Osteocyte (in vitro differentiated cells): ENCODE measurements at places on chromosomes 6 and 20. TPM values are rescaled to one million over a fixed set of nuclear protein-coding genes. Genes with fewer than 3 reads are reported as not detected.

DNA sequence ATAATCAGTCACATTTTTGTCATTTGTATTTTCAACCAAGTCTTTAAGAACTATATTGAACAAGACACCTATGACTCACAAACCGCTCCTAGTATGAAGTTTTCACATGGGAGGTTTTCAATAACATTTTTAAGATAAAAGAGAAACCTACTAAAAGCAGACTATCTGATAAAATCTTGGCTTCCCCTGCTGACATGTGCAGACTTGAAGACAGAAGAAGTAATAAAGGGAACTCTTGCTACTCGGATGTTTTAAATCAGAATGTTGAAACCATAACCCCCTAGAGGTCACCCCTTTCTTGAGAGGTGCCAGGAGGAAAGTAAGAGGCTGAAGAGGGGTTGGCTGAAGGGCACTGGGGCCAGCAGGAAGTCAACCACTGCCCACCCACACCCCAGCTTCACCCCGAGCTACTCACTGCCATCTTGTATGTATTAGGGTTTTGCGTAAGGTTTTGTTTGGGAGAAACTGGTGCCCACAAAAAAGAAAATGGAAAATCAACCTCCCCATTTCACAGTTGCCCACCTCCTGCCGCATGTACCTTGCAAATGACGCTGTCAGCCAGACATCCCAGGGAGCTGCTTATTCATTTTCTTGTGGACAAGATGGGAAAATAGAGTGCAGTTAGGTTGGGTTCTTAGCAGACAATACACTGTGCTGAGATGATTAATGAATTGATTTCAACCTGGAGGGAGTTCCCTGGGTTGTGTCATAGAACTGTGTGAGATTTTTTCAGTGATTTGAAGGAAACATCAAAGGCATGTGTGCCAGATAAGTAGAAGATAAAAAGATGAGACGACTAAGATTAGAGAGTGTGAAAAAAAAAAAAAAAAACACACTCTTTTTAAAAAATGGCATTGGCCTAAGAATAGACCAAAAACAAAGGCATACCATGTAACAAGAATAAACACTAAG lies 83.2 kb upstream of the TAB2 start:
- DNase-seq, result no peak
- H3K36me3 ChIP-seq, result peaks cover 2% of the 10 kb centered on the region
- H3K4me1 ChIP-seq, result peaks cover 51% of the 10 kb centered on the region
- no peaks in the 10 kb centered on the region for H3K27me3 ChIP-seq
- H3K27ac ChIP-seq, result peak overlapping the region; percentile 77

DNA sequence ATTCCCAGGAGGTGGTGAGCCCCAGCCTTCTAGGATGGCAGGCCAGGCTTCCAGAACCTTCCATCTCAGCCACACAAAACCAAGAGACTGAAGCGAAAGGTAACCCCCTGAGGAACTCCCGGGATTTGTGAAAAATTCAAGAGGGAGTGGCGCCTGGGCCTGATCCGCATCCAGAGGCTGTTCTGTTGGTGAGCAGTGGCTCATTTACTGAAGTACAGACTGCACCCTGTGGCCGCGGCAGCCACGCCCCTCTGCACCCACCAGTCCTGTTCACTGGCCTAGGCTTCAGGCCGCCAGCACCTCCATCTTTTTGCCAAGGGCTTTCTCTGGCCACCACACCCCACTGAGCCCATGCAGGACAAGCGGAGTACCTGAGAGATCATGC lies 79.1 kb upstream of the PTPN1 start:
- H3K4me1 ChIP-seq, result peaks cover 12% of the 10 kb centered on the region
- no peak overlapping the region for H3K4me3 ChIP-seq
- H3K27me3 ChIP-seq, result no peaks in the 10 kb centered on the region
- DNase-seq, result no peak

GRCh38 chr20:48215536-48215935 lies 430.3 kb upstream of the SULF2 start:
- no peaks in the 10 kb centered on the region for H3K4me1 ChIP-seq
- DNase-seq, result no peak
- no peaks in the 10 kb centered on the region for H3K36me3 ChIP-seq
- H3K27me3 ChIP-seq, result peaks cover 45% of the 10 kb centered on the region
- H3K27ac ChIP-seq, result no peak overlapping the region

DNA sequence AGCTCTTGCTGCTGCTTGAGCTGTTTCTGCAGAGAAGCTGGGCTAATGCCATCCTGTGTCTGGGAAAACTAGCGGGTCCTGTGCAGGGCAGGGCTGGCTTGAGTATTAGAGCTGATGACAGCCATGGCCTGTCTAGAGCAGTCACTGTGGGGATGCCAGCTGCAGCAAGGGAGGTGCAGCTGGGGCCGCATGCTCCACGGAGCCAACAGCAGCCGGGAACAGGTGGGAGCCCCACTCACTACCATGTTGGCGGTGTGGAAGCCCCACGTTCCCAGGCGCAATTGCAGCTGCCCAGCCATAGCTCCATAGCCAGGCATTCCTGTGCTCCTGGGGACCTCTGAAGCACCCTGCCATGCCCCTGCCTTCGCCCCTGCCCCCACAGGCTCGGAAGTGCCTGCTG lies 212.9 kb downstream of the TFAP2C start:
- no peak overlapping the region for H3K27ac ChIP-seq
- peaks cover 51% of the 10 kb centered on the region for H3K4me1 ChIP-seq
- DNase-seq, result no peak
- no peaks in the 10 kb centered on the region for H3K36me3 ChIP-seq
- no peaks in the 10 kb centered on the region for H3K27me3 ChIP-seq
- no peak overlapping the region for H3K4me3 ChIP-seq

The PRL gene
- total RNA-seq, result not detected in 2 replicates

The MAP7 gene
- total RNA-seq, result 0.38 and 0.68 TPM in 2 replicates

- H3K36me3 ChIP-seq, result no peaks in the 10 kb centered on the region
- H3K27ac ChIP-seq, result no peak overlapping the region
- DNase-seq, result no peak
These were observed 120.5 kb upstream of the TMEM170B start for GRCh38 chr6:11416936-11417576.

DNA sequence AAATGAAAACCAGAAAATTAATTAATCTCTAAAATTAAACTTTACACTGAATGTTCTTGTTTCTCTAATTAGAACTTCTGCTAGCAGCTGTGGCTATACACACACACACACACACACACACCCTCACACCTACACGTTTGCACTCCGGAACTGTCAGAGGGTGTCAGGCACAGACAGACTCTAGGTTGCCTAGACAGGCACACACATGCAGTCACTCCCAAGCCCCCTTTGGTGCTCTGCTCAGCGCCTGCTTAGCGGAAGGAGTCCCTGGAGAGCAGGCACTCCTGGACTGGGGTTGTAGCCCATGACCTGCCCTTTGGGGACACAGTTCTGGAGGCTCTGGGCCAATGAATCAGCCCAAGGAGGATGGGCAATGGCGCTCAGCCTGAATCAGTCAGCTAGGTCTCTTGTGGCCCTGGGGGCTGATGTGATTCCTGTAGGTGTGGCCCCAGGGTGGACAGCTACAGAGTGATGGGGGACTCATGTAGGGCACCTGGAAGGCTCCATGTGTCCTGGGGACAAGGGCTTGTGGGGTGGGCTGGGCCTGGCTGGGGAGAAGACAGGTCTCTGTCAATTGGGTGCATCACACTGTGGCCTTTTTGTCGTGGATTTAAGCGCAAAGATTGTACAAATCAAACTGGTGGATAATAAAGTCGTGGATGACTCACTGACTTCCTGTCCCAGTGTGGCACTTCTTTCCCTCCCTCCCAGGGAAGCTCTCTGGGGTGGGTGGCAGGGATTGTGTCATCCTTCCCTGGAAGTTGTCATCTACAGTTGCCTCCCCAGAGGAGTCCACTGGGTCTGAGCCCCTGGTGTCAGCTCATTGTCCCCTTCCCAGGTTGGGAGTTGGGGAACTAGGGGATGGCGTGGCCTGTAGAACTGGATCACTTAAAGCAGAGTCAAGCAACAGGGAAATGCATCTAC lies 8.8 kb downstream of the TMEM151B start:
- DNase-seq, result no peak
- H3K36me3 ChIP-seq, result no peaks in the 10 kb centered on the region
- peaks cover 35% of the 10 kb centered on the region for H3K27me3 ChIP-seq
- no peak overlapping the region for H3K27ac ChIP-seq
- H3K4me3 ChIP-seq, result no peak overlapping the region
- H3K4me1 ChIP-seq, result no peaks in the 10 kb centered on the region

DNA sequence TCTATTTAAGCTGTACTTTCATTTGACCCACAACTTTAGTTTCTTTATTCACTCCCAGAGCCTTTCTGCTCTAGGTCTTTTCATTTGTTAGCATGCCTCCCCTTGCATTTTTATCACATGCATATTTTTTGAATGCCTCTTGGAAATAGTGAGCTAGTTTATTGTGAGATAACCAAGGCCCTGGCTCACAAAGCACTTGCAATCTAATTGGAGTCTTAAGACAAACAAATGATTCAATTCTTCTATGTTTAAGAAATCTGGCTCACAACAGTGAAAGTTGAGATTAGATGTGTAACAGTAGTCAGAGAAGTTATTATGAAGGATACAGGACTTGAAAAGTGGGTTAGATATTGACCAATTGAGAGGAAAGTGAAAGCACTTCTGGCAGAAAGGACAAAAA lies 173.4 kb downstream of the MOXD1 start:
- DNase-seq, result no peak
- H3K4me3 ChIP-seq, result no peak overlapping the region

DNA sequence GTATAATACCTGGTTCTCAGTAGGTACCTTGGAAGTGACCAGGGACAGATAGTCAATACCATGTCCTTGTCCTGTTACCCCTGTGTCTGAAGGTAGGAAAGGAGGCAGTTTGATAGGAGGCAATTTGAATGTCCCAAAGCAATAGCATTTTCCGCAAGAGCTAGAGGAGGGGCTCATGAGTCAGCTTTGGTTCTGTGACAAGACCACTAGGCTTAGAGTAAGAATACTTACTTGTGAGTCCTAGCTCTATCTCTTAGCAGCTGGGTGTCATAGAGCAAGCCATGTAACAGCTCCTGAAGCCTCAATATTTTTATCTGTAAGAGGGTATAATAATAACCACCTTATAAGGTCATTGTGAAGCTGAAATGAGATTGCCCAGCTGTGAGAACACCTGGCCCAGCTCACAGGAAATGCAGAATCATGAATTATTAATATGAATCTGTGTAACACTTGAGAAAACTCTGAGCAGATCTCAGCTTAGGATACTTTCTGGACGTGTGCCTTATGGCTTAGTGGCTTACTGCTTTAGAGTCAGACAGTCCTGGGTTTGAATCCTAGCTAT lies 58.6 kb downstream of the DAAM2 start:
- H3K27me3 ChIP-seq, result no peaks in the 10 kb centered on the region
- H3K4me1 ChIP-seq, result peaks cover 68% of the 10 kb centered on the region
- peak overlapping the region; percentile 39 for H3K27ac ChIP-seq

DNA sequence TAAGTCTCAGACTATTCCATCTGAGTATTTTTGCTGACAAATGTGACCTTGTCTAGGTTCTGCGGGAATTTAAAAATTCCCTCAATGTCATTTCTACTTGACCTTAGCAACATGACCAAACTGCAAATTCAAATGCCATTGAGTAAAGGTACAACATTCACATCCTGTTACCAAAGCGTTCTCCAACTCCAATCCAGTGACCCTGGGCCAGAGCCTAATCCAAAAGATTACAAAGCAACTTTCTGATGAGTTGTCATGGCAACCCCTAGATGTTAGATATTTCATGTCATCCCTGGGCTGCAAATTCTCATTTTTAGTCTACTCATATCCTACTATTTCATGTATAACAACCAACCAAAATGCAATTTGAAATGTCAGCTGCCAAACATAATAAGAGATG lies 65.3 kb downstream of the BACH2 start:
- no peak overlapping the region for H3K4me3 ChIP-seq
- no peaks in the 10 kb centered on the region for H3K36me3 ChIP-seq
- peaks cover 13% of the 10 kb centered on the region for H3K27me3 ChIP-seq
- no peak for DNase-seq
- peaks cover 9% of the 10 kb centered on the region for H3K4me1 ChIP-seq
- H3K27ac ChIP-seq, result no peak overlapping the region

- H3K4me1 ChIP-seq, result peaks cover 5% of the 10 kb centered on the region
- peaks cover 10% of the 10 kb centered on the region for H3K36me3 ChIP-seq
- no peak overlapping the region for H3K27ac ChIP-seq
- no peak for DNase-seq
These were observed 15.2 kb upstream of the MCCD1 start for GRCh38 chr6:31513456-31514165.

DNA sequence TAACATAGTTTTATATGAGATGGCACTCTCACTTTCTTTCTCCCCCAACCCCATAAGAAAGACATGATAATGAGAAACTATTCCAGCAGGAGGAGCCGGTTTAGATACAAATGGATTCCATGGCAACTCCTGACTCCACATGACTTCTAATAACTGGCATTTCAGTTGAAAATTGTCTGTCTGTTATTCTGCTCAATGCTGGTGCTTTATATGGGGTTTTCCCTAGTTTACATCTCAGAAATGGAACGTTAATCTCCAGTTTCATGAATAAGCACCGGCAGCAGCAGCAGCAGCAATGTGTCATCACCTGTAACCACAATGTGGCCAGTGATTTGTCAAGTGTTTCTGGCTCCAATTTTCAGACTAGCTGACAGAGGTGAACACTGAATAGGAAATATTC lies 8.0 kb upstream of the SIM1 start:
- H3K4me3 ChIP-seq, result no peak overlapping the region
- H3K36me3 ChIP-seq, result no peaks in the 10 kb centered on the region
- H3K27me3 ChIP-seq, result peaks cover 57% of the 10 kb centered on the region
- no peak overlapping the region for H3K27ac ChIP-seq
- DNase-seq, result no peak

GRCh38 chr20:17202030-17202429 lies 24.8 kb upstream of the PCSK2 start:
- H3K36me3 ChIP-seq, result no peaks in the 10 kb centered on the region
- H3K4me1 ChIP-seq, result no peaks in the 10 kb centered on the region
- no peak overlapping the region for H3K4me3 ChIP-seq
- no peak overlapping the region for H3K27ac ChIP-seq

DNA sequence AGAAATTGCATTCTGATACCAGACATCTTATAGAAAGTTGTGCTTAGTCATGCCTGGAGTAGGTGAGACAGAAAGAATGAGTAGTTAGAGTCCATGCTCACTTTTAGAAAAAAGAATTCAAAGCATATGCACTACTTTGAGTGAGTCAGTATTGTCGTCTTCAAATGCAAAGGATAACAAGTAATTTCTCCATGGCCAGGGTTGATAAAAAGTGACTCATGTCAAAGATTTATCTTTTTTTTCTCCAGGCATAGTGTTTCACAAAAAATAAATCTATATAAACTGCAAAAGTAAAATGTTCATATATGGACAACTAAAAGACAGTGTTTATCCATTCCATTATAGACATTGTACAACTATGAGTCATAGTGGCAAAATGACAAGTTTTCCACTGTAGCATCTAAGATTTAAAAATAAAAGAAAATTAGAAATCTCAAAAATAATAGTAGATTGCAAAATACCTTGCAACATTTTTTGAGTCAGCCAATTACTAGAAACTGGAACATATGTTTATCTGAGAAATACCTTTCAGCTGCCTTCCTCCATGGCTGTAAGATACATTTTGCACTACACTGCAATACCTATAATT lies 329.6 kb downstream of the GRIK2 start:
- H3K4me1 ChIP-seq, result peaks cover 25% of the 10 kb centered on the region
- H3K36me3 ChIP-seq, result no peaks in the 10 kb centered on the region
